ENCODE measurements at places on chromosomes 2 and 18. TPM values are rescaled to one million over a fixed set of nuclear protein-coding genes. Genes with fewer than 3 reads are reported as not detected.

DSEL gene
- 0.05 TPM for total RNA-seq

WNT10A gene
- total RNA-seq = 1.5 TPM

GPAT2 gene
- 54.2 TPM for total RNA-seq

AAK1 gene
- total RNA-seq = 32.0 TPM

GNAL gene
- total RNA-seq = 4.6 TPM

SELENOI gene
- total RNA-seq = 63.3 TPM

CYP27A1 gene
- total RNA-seq = 1.6 TPM

ANO7 gene
- total RNA-seq = 0.84 TPM

NCKAP5 gene
- 0.30 TPM for total RNA-seq
